ENCODE measurements at places on chromosomes 3 and 15.

- DNase-seq: no peak
Measured at GRCh38 chr3:152377184-152377570, 108.4 kb downstream of the MBNL1 start.

- DNase-seq: no peak
Measured at GRCh38 chr15:96959501-96959900, 629.0 kb downstream of the NR2F2 start.

GRCh38 chr3:95468331-95468730 is 1346.1 kb upstream of the EPHA6 start:
- no peak for DNase-seq

GRCh38 chr3:115699706-115700105 is 76.4 kb downstream of the GAP43 start:
- DNase-seq: no peak

All from MV-4-11 (cell line).